ENCODE measurements at places on chromosomes 6 and 20.

GRCh38 chr6:124445581-124445980 is 516.7 kb upstream of the RNF217 start:
- DNase-seq = no peak

DNA sequence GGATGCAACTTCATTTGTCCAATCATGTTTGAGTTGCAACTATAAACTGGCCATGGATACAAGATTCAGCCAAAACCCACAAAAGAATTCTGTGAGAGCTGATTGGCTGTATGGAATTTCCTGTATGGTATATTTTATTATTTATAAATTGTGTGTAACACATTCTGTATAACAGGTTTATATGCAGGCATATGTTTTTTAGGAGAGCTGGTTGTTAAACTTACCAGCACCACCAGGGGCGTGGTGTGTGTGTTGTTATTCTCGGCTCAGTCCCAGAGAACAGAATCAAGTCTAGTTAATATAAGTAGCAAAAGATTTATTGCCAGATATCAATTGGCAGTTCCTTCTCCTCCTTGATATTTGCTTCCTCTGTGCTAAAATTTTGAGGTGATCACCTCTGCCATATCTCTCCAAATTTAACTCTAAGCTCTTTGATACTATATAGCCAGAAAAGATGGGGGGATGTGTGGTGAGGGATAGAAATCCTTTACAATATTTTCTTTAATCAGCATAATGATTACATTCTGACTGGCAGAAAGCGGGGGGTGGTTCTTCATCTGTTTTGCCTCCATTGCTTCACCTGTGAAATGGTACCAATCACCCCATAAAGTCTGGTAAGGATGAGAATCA is 22.9 kb downstream of the CNBD2 start:
- no peak for DNase-seq

- DNase-seq = no peak
These were observed 182.7 kb upstream of the OLIG3 start for GRCh38 chr6:137676888-137677287.

DNA sequence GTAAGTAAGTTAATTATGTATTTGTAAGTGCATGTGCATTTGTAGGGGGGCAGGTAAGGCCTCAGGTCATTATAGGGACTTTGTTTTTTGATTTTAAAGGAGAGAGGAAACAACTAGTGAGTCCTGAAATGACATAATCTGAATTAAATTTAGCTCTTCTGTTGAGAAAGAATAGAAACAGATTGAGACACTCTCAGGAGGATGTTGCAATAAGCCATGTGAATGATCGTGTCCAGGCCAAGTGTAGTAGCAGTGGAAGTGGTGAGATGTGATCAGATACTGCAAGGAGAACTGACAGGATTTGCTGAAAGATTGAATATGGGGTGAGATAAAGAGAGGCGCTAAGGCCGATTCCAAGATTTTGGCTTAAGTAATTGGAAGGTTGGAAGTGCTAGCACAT is 2.6 kb upstream of the CENPW start:
- DNase-seq = peak; percentile 52

DNA sequence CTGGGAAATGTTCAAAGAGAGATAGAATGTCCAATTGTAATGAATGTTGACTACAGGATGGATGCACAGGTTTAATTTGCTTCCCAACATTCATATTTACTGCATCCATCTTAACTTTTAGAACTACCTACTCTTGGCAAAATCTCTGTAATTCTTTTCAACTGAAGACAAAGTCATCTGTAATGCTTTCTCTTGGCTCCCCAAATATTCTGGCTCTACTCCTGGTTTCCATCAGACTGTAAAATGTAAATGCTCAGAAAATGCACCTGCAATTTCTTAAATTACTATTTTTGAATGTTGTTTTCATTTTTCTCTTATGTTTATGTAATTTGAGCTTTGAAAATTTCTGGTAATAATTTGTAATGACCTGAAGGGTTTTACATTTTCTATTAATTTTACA is 480.8 kb upstream of the IMPG1 start:
- no peak for DNase-seq

DNA sequence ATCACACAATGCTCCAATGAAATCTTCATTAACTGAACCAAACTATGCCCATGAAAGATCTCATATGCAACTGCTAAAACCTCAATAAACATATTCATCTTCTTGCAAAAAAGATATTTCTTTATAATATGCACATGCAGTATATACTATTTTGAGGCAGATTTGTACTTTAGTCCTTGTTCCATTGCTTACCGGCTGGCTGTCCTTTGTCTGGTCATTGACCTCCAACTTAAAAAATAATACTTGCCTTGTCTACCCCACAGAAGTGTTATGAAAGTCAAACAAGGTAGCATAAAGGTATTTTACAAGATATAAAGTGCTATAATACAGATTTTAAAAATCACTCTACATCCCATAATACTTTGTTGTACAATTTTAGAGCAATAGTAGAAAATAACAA is 88.3 kb downstream of the ATG5 start:
- no peak for DNase-seq

- DNase-seq = no peak
These were observed 63.3 kb upstream of the MAP7 start for GRCh38 chr6:136613477-136613876.

DNA sequence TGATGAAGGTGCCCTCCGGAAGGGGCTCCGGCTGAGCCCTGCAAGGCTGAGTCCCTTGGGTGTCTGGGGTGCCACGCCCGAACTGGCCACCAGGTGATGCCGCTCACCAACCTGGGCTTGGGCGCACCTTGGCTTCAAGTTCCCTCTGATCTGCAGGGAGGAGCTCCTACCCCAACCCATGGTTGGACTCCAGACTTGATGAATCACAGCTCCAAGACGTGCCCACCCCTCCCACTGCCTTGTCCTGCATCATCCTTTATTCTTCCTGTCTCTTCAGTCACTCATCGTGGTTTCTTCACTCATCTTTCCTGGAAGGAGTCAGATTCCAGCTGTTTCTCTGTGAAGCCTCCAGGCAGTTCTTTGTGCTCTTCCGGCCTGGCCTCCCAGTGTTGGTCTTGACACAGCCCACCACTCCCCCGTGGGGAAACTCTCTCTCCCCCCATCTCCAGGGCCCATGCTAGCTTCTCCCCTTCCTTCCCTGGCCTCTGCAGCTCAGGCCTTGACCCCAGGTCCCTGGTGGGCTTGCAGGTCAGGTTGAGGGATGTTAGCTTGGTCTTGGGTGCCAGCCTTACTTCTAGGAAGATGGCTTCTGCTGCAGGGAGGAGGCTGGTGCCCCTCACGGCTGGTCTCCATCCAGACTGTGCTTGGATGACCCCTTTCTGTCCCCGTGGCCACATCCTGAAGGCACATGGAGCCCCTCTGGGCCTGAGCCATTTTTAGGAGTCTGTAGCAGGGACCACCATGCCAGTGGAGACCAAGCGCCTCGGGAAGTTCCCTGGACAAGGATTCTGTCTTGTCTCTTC is 2.6 kb upstream of the ZBP1 start:
- DNase-seq = peak; percentile 29

DNA sequence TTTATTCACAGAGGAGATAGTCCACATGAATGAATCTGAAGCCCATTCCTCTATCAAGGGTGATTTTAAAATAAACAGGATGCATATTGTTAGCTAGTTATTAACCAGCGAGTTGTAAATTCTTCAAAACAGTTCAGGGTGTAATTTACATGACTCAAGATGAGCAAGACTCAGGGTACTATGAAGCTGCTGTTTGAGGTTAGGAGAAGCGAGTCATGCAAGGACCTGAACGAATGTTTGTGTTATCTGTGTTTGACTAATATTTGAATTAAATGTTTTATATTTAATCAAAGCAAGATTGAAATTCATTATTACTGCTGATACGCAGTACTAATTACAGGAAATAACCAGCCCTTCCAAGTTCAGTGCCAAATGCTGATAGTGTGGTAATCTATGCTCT is 191.1 kb downstream of the SAMD5 start:
- peak; percentile 39 for DNase-seq

DNA sequence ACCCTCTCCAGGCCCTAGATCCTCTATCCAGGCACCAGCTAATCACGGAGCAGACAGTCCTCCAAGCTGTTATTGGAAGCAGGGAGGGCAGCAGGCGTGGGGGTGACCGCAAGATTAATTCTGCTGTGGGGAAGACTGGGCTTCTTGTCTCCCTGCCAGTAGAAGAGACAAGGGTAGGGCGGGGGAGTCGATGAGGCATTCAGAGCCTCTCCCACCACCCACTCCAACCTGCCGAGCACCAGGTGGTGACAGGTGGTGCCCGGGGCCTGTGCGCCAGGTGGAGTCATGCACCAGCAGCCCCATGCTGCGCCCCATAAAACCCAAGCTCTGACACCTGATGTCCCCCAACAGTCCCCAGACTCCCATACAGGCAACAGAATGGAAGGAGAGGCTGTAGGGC is 89.6 kb downstream of the CDH22 start:
- no peak for DNase-seq

GRCh38 chr20:8428988-8429387 is 296.9 kb downstream of the PLCB1 start:
- DNase-seq = no peak

- DNase-seq = no peak
These were observed 5.2 kb downstream of the CDYL start for GRCh38 chr6:4781426-4781825.

GRCh38 chr20:58137651-58138265 is 90.7 kb downstream of the ANKRD60 start:
- DNase-seq = no peak

- DNase-seq = no peak
These were observed 24.8 kb downstream of the SNX9 start for GRCh38 chr6:157847846-157848245.

DNA sequence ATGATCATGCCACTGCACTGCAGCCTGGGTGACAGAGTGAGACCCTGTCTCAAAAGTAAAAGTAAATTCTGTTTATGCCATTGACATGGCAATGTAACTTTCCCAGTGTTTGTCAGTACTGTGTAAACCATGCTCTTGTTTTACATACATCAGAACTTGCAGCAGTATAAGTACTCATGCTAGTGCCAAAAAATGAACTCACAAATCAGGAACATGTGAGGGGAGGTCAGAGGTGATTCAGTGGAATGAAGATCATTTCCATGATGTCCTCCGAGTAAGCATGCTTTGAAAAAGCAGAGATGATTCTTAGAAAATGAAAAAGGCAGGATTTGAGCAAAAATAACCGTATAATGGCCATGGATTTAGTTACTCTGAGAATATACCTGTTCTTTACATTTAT is 81.9 kb downstream of the ANKS1A start:
- DNase-seq = peak; percentile 41

DNA sequence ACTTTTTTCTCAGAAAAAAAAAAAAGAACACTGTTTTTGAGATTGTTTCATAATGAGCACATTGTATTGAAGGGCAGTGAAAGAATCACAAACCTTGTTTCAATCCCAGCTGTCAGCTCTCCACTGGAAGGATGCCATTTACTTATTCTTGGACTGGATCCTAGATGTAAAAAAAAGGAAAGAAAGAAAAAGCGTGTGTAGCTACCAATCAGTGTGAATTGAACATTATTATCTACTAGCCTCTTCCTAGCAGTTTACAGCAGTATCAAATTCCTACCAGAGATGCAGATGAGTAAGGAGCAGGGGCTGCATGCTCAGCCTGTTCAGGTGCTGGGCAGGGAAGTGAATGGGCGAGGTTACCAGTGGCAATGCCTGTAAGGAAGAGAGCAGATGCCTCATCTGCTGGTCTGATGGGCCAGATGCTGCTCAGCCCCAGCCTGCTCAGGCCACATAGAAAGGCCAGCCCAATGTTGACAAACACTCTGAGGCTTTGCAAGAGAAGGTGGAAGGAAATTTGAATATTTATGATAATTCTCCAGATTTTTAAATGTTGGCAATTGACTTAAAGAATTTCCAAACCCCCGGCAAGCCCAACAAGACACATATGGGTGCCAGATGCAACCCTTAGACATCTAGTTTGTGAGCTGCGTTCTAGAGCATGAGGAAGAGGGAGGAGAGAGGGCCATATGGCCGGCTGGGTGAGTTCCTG is 189.5 kb downstream of the IBTK start:
- peak; percentile 7 for DNase-seq

DNA sequence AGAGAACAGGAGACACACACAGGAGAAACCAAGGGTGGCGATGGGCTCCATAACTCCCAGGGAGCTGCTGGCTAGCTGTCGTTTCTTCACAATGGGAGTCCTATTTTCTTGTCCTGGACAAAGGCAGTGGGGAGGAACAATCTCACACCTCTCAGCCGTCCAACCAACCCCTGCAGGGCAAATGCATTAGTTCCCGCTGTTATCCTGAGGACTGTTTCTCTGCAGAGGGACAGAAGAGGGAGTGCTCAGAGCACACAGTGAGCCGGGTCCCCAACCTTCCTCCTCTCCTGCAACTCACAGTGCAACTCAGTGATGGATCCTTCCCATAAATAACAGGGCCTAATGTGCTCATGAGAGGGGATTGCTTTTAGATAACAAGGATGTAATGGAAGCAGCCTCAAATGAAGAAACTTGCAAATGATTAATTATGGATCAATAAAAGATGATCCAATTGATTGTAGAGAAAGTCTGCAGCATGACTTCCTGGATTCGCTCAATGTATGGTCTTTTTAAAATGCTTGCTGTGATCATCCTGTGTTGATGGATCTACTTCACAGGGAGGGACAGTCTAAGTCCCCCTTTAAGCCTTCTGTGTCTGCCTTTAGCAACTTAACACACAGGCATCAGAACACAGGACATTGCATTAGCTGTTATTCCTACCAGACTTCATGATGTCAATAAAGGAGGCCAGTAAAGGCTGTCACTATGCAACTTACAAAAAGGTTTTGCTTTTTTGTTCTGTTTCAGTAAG is 453.4 kb upstream of the AGPAT4 start:
- no peak for DNase-seq

DNA sequence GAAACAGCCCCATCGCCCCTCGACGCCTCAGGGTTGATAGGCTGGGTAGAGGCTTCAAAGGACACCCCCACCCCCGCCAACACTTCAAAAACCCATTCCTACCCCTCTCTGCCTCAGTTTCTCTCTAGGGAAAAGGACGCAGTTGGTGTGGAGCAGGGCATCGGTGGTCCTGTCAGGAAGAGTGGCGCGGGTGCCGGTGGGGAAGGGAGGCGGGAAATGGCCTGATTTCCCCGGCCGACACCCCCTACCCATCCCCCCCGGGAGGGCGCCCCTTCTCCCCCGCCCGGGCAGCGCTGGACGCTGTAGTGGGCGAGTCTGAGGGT is 367 bp downstream of the NRSN2 start:
- DNase-seq = no peak

- no peak for DNase-seq
These were observed 10.1 kb downstream of the EZR start for GRCh38 chr6:158808941-158809678.

DNA sequence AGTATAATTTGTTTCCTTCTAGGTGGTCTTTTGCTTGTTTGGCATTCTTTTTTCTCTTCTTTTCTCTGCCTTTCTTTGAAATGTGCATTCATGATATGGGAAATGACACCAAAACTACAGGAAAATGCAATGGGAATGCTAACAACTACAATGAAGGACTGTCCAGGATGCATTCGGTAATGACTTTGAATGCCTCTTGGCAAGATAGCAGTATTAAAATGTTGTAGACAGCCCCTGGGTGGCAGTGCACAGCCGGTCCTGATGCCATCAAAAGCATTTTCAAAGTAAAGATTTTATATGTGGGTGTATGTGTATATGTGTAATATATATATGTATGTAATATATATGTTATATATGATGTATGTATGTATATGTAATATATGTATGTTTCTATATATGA is 218.8 kb upstream of the MMS22L start:
- DNase-seq = no peak

GRCh38 chr20:16846006-16846405 is 97.8 kb downstream of the OTOR start:
- peak; percentile 2 for DNase-seq
